CD4-positive, alpha-beta T cell treated with Interleukin-1 beta for 1 hour (primary cell): ENCODE measurements at places on chromosomes 12 and 14.
A peak's percentile ranks its signal among the peaks of the same experiment; 100 is the strongest.

- DNase-seq = peak; percentile 12
These were observed 670 bp downstream of the DYRK2 start for GRCh38 chr12:67649261-67649569.

- DNase-seq = no peak
These were observed 10.4 kb downstream of the CORO1C start for GRCh38 chr12:108720757-108721514.

GRCh38 chr12:26748741-26749431 lies 84.1 kb downstream of the ITPR2 start:
- DNase-seq = no peak

GRCh38 chr12:70603044-70603443 lies 34.2 kb downstream of the PTPRB start:
- DNase-seq = no peak

DNA sequence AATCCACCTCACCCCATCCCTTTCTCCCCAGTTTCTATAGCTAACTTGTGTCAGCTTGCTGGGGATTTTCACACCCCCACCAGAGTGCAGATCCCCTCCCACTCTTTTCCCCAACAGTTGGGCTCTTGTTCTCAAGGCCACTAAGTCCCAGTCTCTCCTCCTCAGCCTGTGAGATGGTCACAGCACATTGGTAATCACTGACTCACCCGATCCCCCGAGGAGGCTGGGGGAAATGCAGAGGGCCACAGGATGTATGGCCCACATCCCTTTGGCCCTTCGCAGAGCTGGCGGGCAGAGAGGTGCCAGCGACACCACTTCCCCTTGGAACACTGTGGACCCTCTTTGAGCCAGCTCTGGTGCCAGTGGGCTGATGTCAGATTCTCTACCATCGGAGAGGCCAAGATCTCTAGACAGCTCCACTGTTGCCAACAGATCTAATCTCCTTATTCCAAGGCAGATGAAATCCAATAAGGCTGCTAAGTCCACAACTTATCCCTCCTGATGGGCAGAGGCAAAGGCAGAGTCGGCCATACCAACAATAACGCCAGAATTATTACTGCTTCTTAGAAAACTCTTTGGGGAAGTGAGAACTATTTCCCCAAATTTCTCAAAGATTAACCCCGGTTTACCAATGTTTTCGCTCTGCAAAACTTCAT lies 1.6 kb downstream of the FMNL3 start:
- no peak for DNase-seq

- no peak for DNase-seq
These were observed 650 bp upstream of the PTGER2 start for GRCh38 chr14:52313462-52313861.

- no peak for DNase-seq
These were observed 69.4 kb downstream of the ARMH4 start for GRCh38 chr14:58082491-58083098.
